ENCODE measurements at places on chromosomes 7 and 10. TPM values are rescaled to one million over a fixed set of nuclear protein-coding genes. Genes with fewer than 3 reads are reported as not detected.

The FAM25G gene
- total RNA-seq: not detected

The CLDN4 gene
- total RNA-seq: not detected

DNA sequence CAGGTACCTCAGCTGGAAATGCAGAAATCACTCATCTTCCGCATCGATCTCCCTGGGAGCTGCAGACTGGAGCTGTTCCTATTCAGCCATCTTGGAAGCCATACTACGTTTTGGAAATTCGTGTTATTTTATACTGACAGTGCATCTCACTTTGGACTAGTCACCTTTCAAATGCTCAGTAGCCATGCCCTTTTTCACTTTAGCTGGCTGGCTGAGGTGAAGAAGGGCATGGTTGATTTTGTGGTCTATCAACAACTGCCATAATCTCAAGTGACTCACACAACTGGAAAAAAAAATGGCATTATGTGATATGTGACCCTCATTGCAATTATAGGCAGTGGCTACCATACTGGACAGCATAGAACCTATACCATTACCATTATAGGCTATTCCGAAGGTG, 100.5 kb downstream of the CCDC71L start:
- no peak for DNase-seq

- no peak for DNase-seq
These were observed 348.5 kb downstream of the BBS9 start for GRCh38 chr7:33477719-33478480.

GRCh38 chr10:121519901-121520493, 78.2 kb downstream of the FGFR2 start:
- no peak for DNase-seq

DNA sequence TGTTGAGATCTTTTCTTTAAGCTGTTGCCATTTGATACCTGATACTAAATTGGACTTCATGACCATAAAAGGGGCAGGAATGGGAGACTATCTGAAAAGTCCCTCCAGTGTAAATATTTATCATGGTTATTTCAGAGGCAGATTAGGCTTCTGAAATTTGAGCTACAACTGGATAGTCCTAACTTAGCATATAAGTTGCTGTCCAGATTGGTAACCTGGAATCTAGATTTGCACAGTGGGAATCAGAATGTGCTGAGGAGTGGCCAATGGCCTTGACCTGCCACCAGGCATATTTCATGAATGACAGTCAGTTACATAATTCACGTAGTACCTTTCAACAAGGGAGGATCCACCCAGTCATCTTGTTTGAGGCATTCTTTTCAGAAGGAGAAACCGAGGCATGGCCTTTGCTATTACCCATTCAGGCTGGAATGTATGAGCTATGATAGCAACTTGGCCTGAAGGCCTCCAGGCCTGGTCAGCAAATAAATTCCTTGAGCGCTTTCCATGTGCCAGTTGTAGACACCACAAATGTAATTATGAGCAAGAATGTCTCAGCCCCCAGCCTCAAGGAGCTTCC, 80.0 kb downstream of the EEPD1 start:
- DNase-seq: no peak

- DNase-seq: no peak
These were observed 22.2 kb upstream of the JMJD1C start for GRCh38 chr10:63487990-63488389.

Measured in Karpas-422 (cell line).